ENCODE measurements at places on chromosomes 5 and 9.
A peak's percentile ranks its signal among the peaks of the same experiment; 100 is the strongest.

- DNase-seq: no peak
These were observed 294.3 kb downstream of the TLE1 start for GRCh38 chr9:81394881-81395675.

GRCh38 chr9:122846371-122846940 is 18.1 kb upstream of the PDCL start:
- DNase-seq: no peak

- DNase-seq: no peak
These were observed 104.2 kb downstream of the MACROH2A1 start for GRCh38 chr5:135294793-135295192.

GRCh38 chr9:38126730-38127129 is 57.7 kb upstream of the SHB start:
- DNase-seq: no peak

- no peak for DNase-seq
These were observed 119.3 kb downstream of the NR2F1-AS1 start for GRCh38 chr5:93461756-93462155.

DNA sequence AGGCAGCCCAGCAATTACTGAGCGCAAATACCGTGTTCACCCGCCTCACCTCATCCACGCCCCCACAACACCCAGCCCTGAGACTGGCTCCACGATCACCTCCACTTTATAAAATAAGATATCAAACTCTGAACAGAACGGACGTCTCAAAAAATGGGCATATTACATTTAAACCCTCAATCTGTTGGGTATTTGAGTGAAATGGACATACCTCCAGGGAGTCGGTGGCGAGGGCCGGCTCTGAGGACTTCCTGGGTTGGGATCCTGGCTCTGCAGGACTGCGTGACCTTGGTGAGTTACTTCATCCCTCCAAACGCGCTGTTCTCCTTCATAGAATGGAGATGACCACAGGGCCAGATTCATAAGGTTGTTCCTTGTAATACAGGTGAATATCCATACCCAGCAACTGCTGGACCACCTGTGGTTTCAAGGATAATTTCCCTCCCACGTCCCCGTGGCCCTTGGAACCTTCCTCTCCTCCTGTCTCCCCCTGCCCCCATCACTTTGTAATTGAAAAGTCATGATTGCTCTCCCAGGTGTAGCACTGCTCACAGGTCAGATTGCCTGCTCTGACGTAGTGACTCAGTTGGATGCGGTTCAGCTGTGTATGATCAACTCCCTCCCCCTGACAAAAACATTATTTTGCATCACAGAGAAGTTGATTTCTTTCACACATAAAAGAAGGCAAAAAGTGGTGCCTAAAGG is 135.6 kb downstream of the KCNIP1 start:
- DNase-seq: no peak

DNA sequence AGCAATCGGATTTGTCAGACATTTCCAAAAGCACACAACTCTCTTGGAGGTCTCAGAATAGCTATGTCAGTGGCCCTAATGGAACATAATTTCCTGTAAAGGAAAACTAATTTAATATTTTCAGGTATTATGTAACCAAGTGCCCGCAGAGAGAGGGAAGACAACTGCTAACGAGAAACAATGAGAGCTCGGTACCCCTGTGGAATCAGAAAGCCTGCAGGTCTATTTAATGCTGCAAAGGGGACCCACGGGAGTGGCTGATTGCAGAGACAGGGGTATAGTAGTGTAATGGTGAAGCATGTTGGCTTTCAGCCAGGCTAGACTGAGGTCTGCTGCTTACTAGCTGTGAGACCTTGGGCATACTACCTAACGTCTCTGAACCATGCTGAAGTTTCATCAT is 508.1 kb upstream of the BRINP1 start:
- no peak for DNase-seq

DNA sequence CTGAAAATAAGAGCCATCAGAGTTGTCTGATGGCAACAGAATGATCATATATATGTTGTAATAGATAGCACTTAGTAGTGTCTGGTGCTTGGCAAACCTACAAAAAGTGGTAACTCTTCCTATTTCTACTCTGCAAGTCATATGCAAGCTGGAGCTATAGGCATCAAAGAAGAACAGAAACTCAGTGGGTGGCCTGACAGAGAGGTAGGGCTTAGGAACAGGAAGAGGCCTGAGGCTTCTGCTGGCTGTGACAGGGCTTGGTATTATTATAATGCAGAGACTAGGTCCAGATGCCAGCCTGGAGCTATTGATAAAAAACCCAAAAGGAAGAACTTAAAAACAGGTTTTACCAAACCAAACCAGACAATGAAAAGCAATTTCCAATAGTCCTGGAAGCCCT is 4.4 kb upstream of the DIAPH1 start:
- DNase-seq: no peak

GRCh38 chr5:155368490-155368889 is 354.9 kb downstream of the KIF4B start:
- DNase-seq: no peak

GRCh38 chr5:98391921-98392625 is 381.4 kb upstream of the RGMB start:
- no peak for DNase-seq

DNA sequence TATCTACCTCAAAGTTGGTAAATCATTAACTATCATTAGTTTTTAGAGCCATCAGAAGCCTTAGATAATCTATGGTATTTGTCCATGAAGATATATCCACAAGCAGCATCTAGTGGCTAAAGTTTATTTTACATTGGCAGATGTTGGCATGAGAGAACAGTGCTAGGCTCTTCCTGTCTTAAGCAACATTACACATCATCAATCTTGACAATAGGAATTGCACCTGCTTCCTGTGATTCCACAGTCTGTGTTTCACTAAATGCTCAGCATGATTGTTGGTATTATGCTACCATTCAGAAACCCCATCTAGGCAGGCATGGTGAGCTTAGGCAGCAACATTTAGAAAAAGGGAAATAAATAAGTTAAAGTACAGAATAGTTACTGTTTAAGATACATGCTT is 246.6 kb downstream of the SLCO4C1 start:
- no peak for DNase-seq

- DNase-seq: no peak
These were observed 42.3 kb upstream of the MATR3 start for GRCh38 chr5:139251281-139251687.

DNA sequence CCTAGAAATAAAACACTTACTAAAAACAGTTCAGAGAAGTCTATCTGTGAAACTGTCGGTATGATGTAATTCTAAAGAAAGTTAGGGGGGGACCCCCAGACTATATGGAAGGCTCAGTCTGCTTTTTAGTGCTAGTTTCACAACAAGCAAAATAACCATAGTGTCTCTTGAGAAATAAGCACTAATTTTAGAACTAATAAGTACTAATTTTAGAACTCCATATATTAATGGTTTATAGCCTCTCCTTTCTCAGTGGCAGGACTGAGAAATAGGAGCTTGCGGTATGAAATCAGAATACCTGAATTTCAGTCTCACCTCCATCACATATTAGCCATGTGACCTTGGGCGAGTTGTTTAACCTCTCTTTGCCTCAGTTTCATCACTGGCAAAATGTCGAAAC is 1.4 kb upstream of the PHF24 start:
- DNase-seq: no peak

DNA sequence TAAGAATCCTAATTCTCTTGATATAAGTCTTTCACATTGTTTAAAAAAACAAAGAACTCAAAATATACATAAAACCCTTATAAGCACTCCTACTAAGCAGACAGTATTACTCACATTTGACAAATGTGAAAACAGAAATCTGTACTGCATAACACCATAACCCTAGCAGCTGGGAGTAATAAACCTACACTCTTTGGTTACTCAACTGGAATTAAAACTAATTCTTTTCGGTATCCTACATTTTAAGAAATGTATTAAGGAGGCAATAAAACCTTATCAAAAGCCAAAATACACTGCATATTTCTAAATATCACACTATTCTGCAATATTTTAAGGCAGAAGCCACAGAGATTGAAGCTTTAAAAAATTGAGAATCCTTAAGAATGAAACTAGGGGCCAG is 6.8 kb downstream of the AUH start:
- no peak for DNase-seq

DNA sequence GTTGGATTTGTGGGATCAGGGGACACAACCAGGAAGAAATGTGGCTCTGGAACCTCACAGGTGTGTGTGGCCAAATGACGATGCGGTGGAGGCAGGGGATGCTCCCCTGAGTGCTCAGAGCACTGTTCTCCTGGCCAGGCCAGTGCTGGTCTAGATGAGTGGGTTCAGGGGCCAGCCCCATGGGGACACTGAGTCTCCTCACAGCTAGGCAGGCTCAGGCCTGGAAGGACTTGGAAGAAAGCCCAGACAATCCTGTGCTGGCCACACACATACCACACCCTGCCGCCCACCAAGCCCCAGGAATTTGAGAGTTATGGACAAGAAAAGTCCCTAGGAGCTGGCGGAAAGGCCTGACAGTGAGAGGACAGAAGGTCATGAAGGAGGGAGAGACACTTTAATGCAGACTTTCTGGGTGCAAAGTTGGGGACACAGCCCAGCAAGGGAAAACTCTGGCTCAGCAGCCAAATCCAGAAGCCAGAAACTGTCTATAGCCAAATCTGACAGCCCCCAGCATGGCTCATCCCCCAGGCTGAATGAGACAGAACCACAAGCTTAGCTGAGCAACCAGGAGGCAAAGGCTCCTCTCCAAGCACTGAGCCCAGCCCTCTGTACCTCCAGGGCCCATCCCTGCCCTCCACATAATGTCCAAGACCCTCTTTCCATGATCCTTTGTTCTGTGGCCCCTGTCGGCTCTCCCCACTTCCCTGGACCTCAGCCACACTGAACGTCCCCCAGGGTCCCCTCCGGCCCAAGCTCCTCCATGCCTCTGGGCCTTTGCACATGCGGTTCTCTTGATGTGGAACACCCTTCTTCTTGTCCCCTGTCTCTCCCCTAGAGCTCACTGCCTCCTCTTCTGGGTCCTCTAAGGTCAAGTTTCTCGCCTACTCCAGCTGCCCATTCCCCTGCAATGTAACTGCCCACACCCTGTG is 22.4 kb downstream of the LHX6 start:
- DNase-seq: no peak

GRCh38 chr5:154461531-154461930 is 15.7 kb downstream of the SAP30L start:
- DNase-seq: no peak

- no peak for DNase-seq
These were observed 147.3 kb downstream of the SGCD start for GRCh38 chr5:156474251-156474650.

DNA sequence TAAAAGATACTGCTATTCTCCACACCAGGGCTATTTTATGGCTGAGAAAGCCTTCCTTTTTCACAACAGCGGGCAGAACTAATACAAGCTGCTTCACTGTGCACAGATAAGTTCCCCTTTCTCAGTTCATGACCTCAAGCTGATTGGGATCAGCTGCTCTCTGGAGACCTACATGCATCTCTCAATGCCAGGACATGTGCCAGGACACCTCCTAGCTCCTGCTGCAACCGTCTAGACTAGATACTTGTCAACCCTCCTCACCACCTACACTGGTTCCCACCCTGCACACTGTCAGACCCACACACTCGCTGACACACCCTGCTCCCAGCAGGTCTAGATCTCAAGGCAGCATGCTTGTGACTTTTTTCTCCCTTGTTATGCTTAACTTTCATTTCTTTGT is 39.8 kb downstream of the STARD4 start:
- no peak for DNase-seq

- DNase-seq: no peak
These were observed 244.6 kb downstream of the RAB3C start for GRCh38 chr5:58827463-58827862.

GRCh38 chr9:83219154-83219923 is 156.4 kb upstream of the RASEF start:
- DNase-seq: peak; percentile 88

- peak; percentile 52 for DNase-seq
These were observed 3.8 kb downstream of the GAS1 start for GRCh38 chr9:86943201-86944113.

DNA sequence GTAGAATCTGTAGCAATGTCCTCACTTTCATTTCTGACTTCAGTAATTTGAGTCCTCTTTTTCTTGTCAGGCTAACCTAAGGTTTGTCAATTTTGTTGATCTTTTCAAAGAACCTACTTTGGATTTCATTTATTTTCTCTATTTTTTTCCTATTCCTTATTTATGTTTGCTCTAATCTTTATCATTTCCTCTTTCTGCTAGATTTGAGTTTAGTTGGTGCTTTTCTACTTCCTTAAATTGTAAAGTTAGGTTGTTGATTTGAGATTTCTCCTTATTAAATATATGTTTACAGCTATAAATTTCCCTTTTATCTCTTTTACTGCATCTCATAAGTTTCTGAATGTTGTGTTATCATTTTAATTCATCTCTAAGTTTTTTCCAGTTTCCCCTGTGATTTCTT is 75.1 kb upstream of the FAM120A start:
- no peak for DNase-seq

DNA sequence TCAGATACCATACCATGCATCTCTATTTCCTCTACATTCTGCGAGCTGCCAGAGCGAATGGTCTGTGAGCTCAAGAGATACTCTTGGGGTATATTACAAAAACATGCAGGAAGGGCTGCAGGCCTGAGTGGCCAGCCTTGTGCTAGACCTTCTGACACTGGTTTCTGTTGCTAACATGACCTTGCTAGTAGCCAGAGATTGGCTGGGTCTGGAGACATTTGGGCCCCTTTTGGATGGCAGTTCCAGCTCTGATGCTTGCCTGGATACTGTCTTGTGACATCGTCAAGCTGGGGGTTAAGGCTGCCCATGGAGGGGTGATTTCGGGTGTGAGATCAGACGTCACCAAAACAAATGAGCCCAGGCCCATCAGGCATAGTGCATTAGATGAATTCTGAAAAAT is 56.1 kb upstream of the FSTL4 start:
- no peak for DNase-seq

GRCh38 chr5:368183-369084 is 46.9 kb downstream of the AHRR start:
- peak; percentile 13 for DNase-seq

DNA sequence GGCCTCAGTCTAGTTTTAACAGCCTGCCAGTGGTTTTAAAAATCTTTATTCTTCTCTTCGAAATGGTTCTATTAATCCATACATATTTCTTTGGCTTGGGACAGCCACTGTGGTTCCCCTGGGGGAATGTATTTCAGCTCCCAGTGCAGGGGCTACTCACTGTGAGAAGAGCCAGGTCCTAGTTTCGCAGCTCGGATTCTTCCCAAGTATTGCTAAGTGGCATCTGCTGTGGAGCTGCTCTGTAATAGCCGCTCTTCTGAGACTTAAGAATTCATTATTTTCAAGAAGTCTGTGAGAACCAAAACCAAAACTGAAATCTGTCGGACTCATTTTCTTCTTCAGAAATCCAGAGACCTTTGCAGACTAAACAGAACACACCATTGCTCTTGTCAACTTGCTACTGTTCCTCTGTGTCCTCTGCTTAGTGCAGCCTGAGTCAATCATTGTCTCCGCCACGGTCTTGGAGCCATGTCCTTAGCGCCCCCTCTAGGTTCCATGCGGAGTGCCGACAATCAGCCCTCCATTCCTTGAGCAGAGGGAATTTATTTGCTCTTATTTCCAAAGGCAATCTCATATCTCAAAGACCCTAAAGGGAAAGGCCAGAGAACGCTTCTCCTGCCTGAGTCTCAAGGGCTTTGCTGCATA is 478.2 kb downstream of the SPATA31D1 start:
- no peak for DNase-seq

- no peak for DNase-seq
These were observed 6.0 kb downstream of the OR13D1 start for GRCh38 chr9:104700306-104700705.

- DNase-seq: no peak
These were observed 10.0 kb downstream of the PCDHGA12 start for GRCh38 chr5:141440341-141440740.

All from mucosa of gallbladder (tissue), 1 donor.